GM23248 (cell line): ENCODE measurements at places on chromosomes 7 and 10.
A peak's percentile ranks its signal among the peaks of the same experiment; 100 is the strongest.

DNA sequence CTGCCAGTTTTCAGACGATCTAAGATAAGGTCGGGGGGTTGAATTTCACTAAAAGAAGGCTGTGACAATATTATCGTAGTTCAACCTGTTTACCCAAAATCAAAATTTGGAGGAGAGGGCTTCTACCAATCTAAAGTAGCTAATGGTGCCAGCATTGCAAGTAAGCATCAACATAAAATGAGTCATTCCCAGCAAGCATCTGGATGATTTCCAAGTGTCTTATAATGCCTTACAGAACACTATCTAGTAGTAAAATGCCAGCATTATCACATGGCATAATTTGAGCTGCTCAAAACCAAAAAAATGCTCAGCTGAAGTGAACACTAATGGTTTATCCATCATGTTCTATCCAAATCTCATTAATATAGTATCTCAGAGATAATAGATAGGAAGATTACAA is 1193.9 kb downstream of the DNAJB9 start:
- no peak for DNase-seq

DNA sequence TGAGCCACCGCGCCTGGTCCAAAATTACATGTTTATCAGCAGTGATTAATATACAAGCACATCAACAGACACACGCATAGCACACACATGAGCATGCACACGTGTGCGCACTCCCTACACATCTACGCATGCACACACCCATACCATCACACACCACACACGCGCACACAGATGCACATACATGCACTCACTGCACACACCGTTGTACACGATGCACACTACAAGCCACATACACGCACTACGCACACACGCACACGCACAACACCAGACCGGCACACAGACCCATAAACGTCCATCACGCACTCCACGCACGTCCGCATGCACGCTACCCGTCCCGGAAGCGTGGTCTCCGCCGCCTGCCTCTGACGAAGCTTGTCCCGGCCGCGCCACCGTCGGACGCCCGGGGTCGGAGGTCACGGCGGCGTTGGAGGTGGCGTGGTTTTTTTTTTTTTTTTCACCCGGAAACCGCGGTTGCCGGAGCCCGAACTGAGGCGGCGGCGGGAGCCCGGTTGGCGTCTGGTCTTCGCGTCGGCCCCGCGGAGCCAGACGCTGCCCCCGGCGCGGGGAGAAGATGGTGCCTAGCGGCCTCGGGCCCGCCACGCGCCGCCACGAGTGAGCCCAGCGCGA is at the start of gene TMEM248:
TSS of gene TMEM248 (plus strand) at position 457 of the 627 bp plus-strand sequence. CDS start 20,641 bp downstream, outside the sequence.
- DNase-seq: peak; percentile 94

GRCh38 chr7:110867771-110868170 is 223.2 kb upstream of the LRRN3 start:
- DNase-seq: no peak

DNA sequence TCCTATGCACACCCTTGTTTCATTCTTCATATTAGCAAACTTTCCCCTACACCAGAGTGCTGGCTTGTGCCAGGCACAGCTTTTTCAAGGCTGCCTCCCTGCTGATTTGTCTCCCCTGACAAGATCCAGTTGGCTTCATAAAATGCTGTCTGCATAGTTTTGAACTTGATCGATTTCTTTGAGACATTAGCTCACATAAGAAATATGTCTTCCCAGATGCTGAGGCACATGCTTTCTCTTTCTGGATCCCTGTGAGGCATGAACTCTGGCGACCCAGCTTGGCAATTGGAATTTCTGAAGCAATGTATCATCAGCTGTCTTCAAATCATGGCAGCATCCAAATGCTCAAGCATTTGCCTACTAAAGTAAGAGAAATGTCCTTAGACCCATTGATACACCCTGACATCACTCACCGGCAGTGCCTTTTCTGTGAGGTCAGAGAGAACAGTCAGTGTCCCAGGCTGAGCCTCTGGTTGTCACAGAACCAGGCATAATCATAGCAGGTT is 616.4 kb upstream of the GHITM start:
- no peak for DNase-seq

- DNase-seq: peak; percentile 11
Observed at GRCh38 chr10:14736600-14737081, 38.1 kb downstream of the FAM107B start.

DNA sequence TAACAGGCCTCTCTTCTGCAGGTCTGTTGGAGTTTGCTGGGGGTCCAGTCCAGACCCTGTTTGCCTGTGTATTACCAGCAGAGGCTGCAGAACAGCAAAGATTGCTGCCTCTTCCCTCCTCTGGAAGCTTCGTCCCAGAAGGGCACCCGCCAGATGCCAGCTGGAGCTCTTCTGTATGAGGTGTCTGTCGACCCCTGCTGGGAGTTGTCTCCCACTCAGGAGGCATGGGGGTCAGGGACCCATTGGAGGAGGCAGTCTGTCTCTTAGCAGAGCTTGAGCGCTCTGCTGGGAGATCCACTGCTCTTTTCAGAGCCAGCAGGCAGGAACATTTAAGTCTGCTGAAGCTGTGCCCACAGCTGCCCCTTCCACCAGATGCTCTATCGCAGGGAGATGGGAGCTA is 361.1 kb upstream of the NRP1 start:
- no peak for DNase-seq

DNA sequence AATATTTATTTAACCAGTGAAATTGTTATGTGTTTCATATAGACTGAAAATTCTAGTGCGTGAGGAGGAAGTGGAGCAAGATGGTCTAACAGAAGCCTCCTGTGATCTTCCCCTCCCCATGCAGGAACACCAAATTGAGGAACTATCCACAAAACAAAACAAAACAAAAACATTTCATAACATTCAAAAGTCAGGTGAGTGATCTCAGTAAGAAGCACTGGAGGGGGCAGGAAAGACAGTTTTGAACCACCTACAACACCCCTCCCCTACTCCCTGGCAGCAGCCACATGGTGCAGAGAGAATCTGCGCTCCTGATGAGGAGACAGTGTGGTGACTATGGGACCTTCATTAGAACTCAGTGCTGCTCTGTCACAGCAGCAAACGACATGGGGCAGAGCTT is 221.9 kb upstream of the SEMA3C start:
- no peak for DNase-seq

DNA sequence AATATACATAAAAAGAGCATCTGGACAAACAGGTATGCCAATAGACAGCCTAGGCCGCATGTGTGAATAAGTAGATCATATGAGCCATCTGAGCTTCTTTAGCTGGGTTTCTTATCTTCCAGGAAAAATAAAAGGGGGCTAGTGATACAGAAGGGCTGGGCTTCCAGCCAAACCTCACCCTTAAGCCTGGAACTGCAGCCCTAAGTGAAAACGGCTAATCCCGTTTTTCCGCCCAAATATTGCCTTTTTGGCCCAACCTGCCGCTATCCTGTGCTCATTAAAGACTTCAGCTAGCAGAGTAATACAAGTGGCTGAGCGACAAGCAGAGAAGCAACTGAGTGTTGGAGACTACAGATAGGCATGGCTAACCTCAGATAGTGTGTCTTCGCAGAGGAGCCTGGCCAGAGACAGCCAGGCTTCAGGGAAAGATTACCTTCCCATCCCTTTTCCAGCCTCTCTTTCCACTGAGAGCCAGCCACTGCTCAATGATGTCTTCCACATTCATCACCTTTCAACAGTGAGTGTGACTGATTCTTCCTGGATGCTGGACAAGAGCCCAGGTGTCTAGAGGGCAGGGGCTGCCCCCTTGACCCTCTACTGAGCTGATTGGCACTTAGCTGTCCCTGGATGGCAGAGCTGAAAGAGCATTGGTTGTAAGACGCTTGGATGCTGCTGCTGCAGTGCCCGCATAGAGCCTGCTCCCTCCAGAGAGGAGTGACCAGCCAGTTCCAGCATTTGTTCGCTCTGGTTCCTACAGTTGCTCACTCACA is 108.9 kb downstream of the ITGB8 start:
- no peak for DNase-seq

GRCh38 chr10:103395754-103396066 is 565 bp downstream of the ATP5MK start:
- DNase-seq: peak; percentile 67

GRCh38 chr10:18738835-18739234 is 79.6 kb downstream of the ARL5B start:
- peak; percentile 92 for DNase-seq

- no peak for DNase-seq
Observed at GRCh38 chr10:92265687-92266258, 25.1 kb downstream of the CPEB3 start.

DNA sequence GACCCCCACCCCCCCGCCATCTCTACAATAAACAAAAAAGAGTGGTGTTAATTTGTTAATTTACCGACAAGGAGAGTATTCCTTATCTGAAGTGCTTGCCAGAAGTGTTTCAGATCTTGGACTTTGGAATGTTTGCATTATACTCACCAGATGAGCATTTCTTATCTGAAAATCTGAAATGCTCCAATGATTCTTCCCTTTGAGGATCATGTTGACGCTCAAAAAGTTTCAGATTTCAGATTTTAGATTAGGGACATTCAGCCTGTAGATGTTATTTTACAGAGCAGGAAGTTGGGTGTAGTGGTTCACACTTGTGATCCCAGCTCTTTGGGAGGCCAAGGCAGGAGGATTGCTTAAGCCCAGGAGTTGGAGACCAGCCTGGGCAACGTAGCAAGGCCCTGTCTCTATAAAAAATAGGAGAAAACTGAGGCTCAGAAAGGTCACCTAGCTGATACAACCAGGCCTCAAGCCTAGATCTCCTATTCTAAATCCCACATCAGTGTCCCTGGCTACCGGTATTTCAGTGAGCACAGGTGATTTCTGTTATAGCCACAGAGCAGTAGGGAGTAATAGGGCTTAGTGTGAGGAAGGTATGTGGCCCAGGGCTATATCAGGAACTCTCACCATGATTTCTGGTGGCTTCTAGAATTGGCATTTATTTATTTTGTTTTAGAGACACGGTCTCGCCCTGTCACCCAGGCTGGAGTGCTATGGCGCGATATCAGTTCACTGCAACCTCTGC is 35.4 kb downstream of the TMEM120A start:
- DNase-seq: no peak

GRCh38 chr10:5545778-5546710 is 21.3 kb downstream of the CALML3 start:
- no peak for DNase-seq

GRCh38 chr7:6026011-6026819 is 5.0 kb upstream of the ANKRD61 start:
- DNase-seq: peak; percentile 72

- DNase-seq: no peak
Observed at GRCh38 chr7:78206769-78207168, 408.2 kb downstream of the PHTF2 start.

GRCh38 chr7:107122486-107122911 is 46.3 kb upstream of the HBP1 start:
- DNase-seq: peak; percentile 29

DNA sequence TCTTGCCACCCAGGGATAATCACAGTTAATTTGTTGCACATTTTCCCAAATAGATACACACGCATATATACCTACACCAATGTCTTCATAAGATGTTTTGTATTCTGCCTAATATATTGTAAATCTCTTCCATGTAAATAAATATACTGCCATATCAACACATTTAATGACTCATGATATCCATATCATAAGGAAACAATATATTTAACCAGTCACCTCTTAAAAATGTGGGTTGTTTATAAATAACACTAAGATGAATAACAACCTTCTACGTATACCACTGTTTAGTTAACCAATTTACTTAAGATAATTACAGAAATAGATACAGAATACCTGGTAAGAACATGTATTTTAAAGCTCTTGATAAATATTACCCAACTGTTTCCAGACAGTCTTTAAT is 38.2 kb downstream of the ELAPOR2 start:
- DNase-seq: no peak

DNA sequence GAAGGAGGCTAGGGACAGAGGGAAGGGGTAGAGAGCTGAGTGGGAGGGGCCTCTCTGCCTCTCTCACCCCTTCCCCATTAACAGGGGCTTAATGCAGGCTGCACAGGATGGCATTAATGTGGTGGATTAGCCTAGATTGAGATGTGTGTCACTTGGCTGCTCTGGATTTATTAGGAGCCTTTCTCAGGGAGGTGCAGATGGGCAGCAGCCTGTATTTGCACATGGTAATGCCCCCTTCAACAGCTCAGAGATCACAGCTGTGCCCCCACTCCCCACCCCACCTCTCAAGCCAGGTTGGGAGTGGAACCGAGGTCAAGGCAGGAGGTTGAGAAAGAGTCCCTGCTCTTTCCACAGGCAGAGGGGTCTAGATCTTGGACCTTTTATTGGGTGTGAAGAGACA is 7.3 kb downstream of the PITX3 start:
- no peak for DNase-seq

- no peak for DNase-seq
Observed at GRCh38 chr10:44575601-44576380, 190.9 kb upstream of the CXCL12 start.

- peak; percentile 85 for DNase-seq
Observed at GRCh38 chr7:149690688-149691446, 82.5 kb downstream of the ZNF467 start.

GRCh38 chr10:62037166-62037831 is 135.8 kb downstream of the ARID5B start:
- peak; percentile 59 for DNase-seq

- DNase-seq: peak; percentile 25
Observed at GRCh38 chr10:4622384-4622783, 203.6 kb upstream of the AKR1E2 start.

DNA sequence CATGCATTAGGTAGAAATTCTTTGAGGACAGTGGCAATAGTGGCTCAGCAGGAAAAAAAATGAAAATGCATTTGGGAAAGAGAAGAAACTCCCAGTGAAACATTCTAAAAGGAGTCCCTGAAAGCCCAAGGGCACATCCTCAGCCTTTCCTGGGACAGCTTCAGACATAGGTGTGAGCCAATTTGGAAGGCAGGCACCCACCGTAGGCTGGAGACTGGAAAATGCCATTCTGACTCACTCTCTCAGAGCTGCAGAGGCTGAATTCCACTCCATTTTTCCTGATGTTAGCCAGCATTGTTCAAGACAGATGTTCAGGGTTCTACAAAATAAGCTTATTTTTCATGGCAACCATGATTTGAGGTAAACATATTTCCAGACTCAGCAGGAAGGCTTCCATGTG is 379.0 kb upstream of the FZD8 start:
- peak; percentile 58 for DNase-seq

- DNase-seq: no peak
Observed at GRCh38 chr7:44077061-44077460, 5.3 kb downstream of the POLM start.

DNA sequence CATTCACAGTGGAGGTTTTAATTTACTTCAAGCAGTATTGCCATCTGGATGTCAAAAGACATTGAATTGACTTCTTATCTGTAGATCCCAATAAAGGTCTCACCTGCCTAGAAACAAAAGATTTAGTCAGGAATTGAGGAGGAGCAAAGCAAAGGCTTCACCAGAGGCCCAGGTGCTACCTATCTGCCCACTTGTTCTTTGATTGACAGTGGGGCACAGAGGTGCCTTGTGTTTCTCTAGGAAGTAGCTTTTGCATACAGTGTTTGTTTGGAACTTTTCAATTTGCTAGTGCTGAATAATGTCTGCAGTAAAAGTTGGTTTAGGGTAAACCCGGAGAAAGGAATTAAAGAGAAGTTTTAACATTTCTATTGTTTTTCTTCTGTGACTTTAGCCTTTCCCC is 40.4 kb downstream of the AUTS2 start:
- DNase-seq: no peak
